Foreskin melanocyte (primary cell): ENCODE measurements at places on chromosomes 13 and 19.

- no peak for DNase-seq
Observed at GRCh38 chr13:109235901-109236300, 550.5 kb downstream of the IRS2 start.

DNA sequence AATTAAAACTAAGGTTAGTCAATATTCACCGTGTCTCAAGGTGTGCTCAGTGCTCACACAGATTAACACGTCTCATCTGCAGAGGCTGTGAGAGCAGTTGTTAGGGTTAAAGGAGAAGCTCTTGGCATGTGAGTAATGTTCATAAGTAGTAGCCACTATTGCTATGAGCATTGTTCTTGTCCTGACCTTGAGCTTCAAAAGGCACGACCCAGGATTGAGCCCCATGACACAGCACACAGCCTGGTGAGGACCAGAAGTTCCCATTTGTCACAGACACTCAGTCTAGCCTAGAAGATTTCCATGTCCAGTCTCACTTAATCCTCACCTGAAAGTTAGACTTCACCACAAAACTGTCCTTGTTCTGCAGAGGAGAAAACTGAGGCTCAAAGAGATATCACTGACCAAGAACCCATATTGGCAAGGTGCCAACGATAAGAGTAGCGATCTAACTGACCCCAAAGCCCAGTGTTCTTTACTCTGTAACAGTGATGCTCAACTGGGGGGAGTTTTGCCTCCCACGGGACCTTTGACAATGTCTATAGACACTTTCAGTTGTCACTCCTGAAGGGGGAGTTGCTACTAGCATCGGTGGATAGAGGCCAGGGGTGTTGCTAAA, 26.0 kb downstream of the FPR3 start:
- DNase-seq, result no peak

DNA sequence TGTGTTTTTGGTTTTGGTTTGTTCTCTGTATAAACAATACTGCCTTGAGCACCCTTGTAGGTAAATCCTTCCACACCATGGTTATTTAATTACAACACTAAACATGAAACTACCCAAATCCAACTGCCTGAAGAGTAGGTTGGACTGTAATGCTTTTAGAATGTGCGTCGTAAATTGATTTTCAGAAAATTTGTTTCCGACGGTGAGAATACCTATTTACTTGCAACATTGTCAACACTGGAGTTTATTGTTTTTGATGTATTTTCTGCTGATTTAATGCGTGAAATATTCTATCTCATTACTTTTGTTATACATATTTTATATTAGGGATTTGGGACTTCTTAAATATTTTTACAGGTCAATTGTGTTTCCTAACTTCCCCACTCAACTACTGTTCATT, 48.2 kb downstream of the ADGRE1 start:
- DNase-seq, result no peak

DNA sequence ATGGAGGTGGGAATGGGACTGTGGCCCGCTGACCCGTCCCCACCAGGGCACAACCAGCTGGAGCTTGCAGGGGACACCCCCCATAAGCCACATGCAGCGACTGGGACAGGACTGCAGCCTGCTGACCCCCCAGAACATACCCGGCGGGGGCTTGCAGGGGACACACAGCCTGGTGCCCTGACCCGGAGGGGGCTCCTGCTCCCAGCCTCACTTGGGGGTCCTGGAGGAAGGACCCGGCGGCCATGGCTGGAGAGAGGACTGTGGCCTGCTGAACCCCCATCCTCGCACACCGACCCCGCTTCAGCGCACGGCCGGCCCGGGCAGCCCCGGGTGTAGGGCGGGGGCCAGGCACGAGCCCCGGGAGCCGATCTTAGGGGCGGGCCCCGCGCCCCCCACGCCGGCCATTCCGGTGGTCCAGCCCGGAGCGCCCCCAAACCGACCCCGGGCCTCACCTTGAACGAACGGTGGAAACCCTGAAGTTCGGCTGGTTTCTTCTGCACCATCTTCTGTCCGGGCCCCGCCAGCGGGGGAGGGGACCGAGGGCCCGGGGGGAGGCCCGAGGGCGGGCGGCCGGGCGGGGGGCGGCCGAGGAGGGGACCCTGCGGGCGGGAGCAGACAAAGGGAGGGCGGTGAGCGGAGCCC, 574 bp downstream of the MKNK2 start:
- no peak for DNase-seq

- no peak for DNase-seq
Observed at GRCh38 chr19:32824191-32824751, 45.3 kb downstream of the SLC7A9 start.

DNA sequence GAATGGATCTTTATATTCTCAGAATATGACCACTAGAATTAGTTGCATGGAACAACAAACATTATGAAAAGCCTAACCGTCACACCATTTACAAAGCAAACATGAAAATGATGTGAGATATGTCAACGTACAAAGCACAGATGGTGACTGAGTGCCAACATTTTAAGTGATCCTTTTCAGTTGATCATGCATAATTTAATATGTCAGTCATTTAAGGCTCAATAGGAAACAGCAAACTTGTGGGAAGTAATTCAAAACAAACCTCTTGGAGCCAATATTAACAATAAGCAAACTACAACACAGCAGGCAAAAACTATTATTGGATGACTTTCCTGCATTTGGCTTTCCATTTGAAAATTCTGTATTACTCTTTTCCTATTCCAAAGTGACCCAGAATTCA, 277.6 kb downstream of the SLITRK6 start:
- no peak for DNase-seq

- DNase-seq, result peak; percentile 76
Observed at GRCh38 chr19:44752816-44753625, 4.5 kb downstream of the BCL3 start.

DNA sequence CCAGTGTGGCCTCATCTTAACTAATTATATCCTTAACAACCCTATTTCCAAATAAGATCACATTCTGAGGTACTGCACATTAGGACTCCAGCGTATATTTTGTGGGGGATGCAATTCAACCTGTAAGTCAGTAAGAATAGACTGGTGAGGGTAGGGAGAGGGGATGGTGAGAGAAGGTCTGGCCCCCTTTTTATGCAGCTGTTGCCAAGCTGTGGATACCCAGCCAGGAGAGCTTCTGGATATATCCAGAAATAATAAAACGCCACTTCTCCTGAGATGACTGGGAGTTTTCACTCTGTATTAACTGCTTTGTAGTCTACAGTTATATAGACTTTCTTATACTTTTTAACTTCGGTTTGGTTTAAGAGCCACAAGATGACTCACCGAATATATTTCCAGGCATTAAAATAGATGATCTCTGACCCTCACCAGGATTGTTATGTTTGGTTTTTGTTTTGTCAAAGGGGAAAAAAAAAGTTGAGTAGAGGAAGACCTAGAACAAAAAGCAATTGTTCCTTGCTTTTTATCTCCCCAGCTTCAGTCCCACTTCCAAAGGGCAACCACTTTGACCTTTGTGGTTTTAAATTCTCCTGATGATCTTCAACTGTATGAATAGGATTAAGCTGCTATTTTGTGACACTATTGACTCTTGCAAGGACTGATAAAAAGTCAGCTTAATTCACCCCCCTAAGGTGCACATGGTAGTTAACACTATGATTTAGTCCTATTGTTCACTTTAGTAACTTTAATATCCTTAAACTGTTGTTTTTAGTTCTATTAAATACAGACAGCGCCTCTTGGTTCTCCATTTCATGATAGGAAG, 3.1 kb upstream of the NEK3 start:
- peak; percentile 86 for DNase-seq

GRCh38 chr13:44557986-44558385, 18.1 kb downstream of the TSC22D1 start:
- no peak for DNase-seq

DNA sequence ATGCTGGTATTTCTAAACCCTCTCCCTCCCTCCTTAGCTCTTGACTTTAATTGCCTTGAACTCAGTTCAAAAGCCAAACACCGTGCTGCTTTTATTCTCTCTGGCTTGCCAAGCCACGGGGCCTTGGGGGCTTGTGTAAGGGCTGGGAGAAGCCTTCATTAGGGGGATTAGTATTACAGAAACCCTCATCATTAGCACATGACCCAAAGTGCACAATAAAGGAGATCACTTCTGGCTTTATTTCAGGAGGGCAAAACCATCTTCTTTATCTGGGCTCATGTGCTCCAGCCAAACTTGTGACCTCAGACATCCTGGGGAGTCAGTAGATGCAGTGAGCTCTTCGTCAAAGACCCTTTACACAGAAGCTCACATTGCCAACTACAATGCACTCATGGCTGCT, at the start of gene DCT:
TSS of gene DCT (minus strand) at position 67 of the 400 bp plus-strand sequence. CDS start 427 bp downstream, outside the sequence.
- peak; percentile 100 for DNase-seq

GRCh38 chr19:3188627-3189596, 3.2 kb downstream of the NCLN start:
- DNase-seq, result no peak

DNA sequence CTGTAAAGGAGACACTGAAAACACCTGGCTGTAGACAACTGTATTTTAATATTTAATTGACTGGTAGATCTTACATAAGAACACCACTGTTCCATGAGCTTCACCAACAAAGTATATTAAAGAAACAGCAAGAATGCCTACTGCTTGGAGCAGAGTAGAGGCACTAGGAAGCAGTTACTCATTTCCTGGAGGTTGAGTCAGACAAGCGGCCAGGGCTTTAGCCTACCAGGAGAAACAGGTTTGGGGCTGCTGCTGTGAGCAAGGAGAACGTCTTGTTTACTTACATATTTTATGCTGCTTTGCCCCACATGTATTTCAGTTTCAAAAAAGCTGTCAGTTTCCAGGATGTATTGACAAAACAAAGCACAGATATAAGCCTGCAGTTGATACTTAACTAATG, 33.4 kb downstream of the ALG5 start:
- DNase-seq, result no peak

GRCh38 chr13:19984430-19985218, 26.1 kb downstream of the ZMYM2 start:
- DNase-seq, result peak; percentile 74

GRCh38 chr19:33332248-33332647, 29.9 kb upstream of the CEBPA start:
- DNase-seq, result no peak

GRCh38 chr13:48126944-48127830, 32.3 kb upstream of the MED4 start:
- peak; percentile 44 for DNase-seq

DNA sequence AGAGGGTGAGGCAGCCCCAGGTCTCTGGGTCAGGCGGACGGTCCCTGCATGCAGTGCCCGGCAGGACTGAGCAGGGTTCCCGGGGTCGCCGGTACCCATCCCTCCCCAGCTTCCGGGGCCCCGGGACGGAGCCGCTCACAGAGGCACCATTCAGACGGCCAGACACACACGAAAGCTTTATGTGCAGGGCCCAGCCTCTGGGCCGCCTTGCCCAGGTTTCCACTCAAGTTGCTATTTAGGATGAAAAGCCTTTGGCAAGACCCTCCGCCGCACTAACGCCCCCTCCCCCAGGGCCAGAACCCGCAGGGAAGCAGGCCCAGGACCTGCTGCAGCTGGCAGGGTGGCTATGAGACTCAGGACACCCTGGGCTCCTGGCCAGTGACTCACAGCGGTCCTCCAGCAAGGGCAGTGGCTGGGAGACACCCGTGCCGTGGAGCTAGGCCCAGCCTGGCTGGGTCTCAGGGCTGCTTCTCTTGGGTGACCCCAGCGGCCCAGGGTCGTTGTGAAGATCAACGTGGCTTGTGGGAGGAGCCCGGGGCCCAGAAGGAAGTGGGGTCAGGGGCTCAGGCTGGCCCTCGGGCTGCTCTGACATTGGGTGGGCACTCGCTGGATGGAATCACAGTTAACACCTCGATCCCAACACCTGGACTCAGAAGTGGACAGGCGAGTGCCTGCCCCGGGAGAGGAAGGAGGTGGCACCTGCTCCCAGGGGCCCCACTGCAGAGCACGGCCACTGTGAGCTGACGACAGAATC, 4.8 kb downstream of the C19orf25 start:
- DNase-seq, result no peak

DNA sequence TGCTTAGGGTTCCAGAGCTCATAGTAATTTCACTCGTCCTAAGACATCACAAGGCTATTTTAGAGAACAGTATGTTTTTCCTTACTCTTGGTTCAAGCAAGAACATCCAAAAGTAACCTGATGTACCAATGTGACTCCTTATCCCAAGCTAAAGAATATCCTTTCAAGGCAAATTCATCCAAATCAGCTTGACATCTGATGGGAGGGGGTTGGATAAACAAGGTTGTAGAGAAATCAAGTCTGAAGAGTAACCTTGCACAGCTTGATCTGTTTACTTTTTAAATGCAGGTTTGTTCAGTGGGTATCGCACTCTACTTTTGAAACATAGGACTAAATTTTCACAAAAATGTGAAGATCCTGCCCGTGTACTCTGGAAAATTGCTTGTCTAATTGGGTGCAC, 201.2 kb downstream of the GGACT start:
- no peak for DNase-seq
